ENCODE measurements at places on chromosomes 6 and 20. TPM values are rescaled to one million over a fixed set of nuclear protein-coding genes. Genes with fewer than 3 reads are reported as not detected.

GRCh38 chr6:37131960-37132253 is 38.0 kb upstream of the PIM1 start:
- no peak for DNase-seq

GRCh38 chr6:113363048-113363798 is 493.9 kb upstream of the MARCKS start:
- no peak for DNase-seq

GRCh38 chr6:156808287-156808686 is 31.1 kb downstream of the ARID1B start:
- DNase-seq, result no peak

DNA sequence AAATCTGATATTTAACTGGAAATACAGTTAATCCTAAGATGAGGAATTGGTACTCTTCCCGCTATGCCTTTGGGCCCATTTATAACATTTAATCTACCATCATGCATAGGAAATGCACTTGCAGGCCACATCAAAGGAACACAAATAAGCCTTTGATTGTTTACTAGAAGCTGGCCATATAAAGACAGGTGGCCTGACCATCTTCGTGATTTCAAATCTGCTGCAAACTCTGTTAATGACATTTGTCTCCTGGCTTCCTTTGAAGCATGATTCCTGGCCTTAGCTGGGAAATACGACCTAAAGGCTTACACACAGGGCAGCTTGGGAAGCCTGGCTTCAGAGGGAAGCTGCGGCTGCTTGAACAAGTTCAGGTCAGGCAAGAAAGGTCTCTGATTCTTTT is 552.1 kb downstream of the CDH26 start:
- DNase-seq, result no peak

- DNase-seq, result no peak
Measured at GRCh38 chr6:144711661-144712060, 426.5 kb downstream of the UTRN start.

The MCCD1 gene
- not detected for total RNA-seq

The WFDC10A gene
- total RNA-seq, result not detected

DNA sequence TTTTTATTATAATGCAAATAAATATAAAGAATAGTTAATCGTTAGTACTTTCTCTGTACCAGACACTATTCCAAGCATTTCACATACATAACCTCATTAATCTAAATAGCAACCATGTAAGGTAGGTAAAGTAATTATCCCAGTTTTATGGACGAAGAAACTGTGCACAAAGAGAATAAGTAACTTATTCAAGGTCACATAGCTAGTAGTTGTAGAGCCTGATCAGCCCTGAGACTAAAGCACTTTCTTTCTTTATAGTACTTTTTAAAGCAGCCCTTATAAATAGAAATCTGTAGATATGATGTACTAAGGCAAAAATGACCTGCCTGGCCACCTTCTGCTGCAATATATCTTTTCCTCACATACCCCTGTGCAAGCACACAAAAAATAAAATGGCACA is 104.8 kb downstream of the MYO6 start:
- DNase-seq, result no peak

GRCh38 chr6:21429291-21429690 is 164.3 kb upstream of the SOX4 start:
- no peak for DNase-seq

The TXNDC5 gene
- total RNA-seq, result 128 TPM

DNA sequence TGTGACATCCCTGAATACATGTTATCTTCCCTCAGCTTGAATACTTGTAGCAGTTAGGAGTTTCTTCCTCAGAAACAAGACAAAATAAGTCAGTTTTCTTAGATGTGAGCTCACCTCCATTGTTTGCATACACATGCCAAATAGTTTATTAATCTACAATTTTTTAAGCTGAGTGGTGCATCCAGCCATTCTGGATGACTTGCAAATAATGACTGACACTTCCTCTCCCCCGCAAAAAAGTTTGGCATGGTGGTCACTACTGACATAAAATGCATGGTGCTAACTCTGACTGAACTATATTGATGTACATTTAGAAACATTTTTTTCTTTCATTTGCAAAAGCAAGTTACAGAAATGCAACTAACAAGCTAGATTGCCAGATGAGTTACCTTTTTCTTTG is 55.5 kb downstream of the CYB5R4 start:
- no peak for DNase-seq

GRCh38 chr6:73798592-73798991 is 102.6 kb downstream of the CD109 start:
- DNase-seq, result peak; percentile 8

GRCh38 chr6:62626661-62627060 is 340.6 kb upstream of the KHDRBS2 start:
- no peak for DNase-seq

The TTLL9 gene
- 0.05 TPM for total RNA-seq

GRCh38 chr6:17869010-17869752 is 118.3 kb downstream of the KIF13A start:
- peak; percentile 42 for DNase-seq

DNA sequence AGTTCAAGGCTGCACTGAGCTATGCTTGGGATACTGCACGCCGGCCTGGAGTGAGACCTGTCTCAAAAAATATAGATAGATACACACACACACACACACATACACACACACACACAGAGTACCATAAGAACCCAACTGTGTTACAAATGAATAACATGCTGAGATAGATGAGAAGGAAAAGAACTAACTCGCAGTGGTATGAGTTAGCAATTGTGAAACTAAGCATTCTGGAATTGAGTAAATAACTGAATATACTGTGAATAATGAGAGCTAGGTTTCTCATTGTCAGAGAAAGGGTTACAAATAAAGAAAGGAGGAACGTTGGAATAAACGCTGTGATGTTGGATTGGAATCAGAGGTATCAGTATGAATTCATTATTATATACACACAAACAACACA is 14.6 kb upstream of the FAXC start:
- no peak for DNase-seq

The DDR1 gene
- total RNA-seq, result 80.9 TPM

The BNIP5 gene
- 0.04 TPM for total RNA-seq

The SALL4 gene
- total RNA-seq, result not detected

The FHL5 gene
- total RNA-seq, result not detected

All from SJCRH30 (cell line).